ENCODE measurements at places on chromosomes 6 and 20.

DNA sequence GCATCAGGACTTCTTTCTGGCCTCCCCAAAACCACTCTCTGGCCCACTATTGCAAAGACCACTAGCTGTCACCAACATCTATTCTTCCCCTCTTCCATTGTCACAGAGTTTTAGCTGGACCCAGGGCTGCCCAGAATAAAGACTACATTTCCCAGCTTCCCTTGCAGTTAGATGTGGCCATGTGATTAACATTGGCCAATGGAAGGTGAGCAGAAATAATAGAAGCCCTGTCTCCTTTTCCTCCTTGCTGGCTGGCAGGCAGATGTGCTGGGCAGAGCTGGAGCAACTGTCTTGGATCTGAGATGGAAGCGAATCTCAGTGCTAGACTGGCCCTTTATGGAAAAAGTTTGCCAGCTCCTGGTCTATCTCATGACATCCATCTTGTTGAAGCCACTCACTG lies 97.0 kb downstream of the KCNB1 start:
- no peak for DNase-seq

DNA sequence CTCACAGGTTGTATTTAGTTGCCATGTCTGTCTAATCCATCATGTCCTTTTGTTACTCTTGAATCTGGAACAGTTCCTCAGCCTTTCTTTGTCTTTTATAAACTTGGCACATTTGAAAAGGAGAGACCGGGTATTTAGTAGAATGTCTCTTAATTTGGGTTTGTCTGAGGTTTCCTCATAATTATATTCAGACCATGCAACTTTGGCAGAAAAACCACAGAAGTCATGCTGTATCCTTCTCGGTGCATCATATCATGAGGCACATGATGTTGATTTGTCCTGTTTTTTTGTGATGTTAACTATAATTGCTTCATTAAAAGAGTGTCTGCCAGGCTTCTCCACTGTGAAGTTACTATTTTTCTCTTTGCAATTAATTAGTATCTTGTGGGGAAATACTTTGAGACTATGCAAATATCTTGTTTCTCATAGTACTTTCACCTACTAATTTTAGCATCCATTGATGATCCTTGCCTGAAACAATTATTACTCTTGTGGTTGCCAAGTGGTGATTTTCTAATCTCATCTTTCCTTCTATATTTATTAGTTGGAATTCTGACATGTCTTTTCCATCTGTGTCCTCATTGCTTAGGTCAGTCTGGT lies 837.3 kb downstream of the DHX35 start:
- no peak for DNase-seq

DNA sequence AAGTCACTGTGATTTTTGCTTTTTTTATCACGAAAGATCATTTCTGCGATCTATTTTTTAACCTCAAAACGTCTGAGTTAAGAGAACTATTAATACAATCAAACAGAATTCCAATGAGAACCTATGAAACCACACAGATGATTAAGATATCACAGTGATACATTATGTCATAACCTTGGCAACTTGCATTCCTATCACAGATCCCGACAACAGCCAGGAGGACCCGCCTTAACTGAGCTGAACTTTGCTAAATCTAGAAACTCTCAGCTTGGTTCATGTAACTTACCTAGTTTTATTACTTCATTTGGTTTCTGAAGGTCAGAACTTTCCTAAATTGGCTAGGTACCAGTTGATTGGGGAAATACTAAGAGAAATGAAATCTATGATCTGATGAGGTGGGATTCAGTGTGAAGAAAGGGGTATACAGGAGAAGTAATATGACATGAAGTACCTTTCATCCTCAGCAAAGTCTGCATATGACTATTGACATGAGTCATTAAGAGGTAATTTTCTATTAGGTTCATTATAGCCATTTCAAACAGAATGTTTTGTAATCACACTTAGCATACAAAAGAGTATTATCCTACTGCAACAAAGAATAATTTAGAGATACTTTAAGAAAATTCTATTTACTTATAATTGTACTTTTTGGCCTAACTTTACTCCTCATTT lies 11.2 kb downstream of the LYRM4 start:
- no peak for DNase-seq

DNA sequence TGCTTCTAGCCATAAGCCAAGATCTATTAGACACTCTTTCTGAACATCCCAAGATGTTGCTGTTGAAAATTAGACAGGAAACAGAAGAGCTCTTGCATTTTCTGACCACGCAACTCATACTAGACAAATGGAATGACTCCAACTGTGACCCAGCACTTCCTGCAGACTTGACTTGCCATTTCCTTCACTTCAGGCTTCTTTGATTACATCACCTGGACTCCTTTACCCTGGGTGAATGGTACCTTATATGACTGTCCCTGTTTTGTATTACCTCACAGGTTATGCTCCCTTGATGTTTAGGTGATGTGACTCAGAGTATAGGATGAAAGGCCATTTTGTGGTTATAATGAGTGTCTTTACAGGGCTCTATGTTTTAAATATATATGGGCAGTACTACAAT lies 236.1 kb downstream of the BMP2 start:
- no peak for DNase-seq

DNA sequence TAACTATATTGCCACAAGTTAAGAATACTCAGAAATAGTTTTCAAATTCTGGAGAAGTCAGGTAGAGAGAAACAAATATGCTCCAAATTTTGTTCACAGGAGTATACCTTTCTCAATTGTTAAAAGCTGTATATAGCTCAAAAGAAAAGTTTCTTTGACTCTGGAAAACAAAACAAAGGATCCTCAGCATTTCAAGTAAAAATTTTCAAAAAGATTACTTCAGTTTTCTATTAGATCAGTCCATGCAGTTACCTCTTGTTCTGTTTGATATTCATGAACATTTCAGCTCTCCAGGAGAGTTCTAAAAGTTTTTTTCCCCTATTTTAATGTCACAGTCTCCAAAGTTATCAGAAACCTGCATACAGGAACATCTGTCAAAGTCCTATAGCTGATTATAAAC lies 30.4 kb upstream of the ENTPD6 start:
- no peak for DNase-seq

DNA sequence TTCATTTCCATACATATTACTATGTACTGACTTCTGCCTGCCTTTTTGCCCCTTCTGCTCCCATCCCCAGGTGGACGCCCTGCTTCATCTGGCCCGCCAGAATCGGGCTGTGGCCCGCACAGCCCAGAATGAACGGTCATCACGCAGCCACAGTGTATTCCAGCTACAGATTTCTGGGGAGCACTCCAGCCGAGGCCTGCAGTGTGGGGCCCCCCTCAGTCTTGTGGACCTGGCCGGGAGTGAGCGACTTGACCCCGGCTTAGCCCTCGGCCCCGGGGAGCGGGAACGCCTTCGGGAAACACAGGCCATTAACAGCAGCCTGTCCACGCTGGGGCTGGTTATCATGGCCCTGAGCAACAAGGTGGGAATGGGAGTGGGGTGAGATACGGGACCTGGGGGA lies 4.7 kb upstream of the PHF1 start:
- DNase-seq: no peak

DNA sequence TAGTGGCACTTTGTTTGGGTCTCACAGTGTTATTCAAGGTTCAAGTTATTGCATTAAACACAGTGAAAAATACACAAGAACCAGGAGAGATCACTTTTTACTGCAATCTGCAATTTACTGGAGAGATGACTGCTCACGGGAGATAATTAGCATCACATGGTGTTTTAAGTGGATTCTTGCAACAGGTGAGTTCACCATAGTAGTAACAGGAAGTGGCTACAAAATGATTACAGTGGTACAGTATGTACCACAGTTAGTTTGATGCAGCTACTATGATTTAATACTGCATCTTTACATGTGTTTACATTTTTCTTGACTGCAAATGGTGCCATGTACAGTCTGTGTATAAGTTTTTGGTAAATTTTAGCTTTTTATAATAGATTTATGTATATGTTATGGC lies 96.5 kb upstream of the SCP2D1 start:
- DNase-seq: no peak

DNA sequence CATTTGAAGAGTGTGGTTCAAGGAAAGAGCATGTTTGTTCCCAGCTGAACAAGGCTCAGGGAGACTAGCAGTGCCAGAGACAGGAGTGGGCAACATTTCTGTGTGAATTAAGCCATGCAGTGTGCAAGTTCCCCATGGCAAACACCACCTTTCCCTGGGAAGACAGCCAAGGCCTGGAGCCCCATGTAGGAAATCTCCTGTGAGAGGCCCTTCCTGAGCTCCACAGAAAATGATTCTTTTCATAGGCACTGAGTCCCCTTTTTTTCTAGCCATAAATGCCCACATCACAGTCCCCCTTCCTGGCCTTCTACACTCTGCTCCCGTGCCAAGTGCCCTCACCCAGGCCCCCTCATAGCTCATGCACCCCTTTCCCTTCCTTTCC lies 11.8 kb upstream of the TRAM2 start:
- no peak for DNase-seq

- DNase-seq: no peak
These were observed 138.1 kb downstream of the TFAP2A start for GRCh38 chr6:10276660-10277287.

GRCh38 chr20:63145156-63145555 lies 70.8 kb downstream of the YTHDF1 start:
- DNase-seq: no peak

DNA sequence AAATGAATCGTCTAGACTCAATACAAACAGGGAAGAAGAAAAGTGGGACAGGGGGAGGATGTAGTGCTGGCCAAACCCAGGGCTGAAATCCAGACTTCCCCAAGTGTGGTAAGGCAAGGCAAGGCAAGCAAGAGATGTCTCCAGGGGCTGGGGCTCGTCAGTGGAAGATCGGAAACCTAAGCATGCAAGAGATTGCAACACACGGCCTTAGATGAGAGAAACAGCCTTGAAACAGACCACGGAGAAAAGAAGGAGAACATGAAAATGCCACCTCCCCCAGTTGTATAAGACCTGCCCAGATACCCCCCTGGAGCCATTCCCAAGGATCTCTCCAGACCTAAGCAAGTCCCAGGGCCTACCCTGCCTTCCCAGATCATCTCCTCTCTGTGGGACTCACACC lies 20.0 kb downstream of the VEGFA start:
- no peak for DNase-seq
